Nucleus accumbens (tissue), 56 donors: ENCODE measurements at places on chromosomes 6 and 20.
A peak's percentile ranks its signal among the peaks of the same experiment; 100 is the strongest.

GRCh38 chr6:123895346-123895745 lies 91.7 kb downstream of the NKAIN2 start:
- DNase-seq: no peak

- no peak for DNase-seq
Measured at GRCh38 chr20:37423545-37423944, 77.6 kb downstream of the SRC start.

GRCh38 chr6:148440016-148440415 lies 97.4 kb downstream of the SASH1 start:
- no peak for DNase-seq

DNA sequence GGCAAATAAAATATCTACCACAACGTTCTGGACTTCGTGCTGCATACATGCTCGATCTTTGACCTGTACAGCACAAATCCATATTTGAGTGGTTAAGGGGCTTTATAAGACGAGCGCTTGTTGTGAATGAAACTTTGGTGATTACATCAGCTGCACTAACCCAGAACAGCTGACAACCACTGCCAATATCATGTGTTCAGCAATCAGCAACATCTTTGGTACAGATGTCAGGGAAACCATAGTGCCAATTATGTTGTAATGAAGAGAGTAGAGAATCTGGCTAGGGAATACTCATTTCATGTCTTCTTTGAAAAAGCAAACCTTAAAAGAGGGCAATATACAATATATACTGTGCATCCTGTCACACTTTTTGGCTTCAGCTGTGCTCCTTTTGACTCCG lies 188.6 kb upstream of the NT5E start:
- no peak for DNase-seq

DNA sequence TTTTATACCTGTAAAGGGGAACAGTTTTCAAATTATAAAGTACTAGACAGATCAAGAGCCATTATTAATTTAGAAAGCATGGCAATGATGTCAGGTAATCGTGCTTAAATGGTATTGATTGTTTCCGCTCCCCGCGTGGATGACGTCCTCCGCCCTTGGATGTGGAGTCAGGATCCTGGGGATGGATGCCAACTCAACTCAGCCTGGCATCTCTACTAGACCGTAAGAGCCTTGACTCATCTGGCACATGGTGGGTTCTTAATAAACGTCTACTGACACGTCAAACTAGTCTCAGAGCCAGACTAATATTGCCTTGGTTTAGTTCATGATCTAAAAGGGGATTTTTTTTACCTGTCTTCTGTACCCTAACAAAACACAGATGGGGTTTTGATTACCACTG lies 80.2 kb downstream of the LRFN2 start:
- no peak for DNase-seq

DNA sequence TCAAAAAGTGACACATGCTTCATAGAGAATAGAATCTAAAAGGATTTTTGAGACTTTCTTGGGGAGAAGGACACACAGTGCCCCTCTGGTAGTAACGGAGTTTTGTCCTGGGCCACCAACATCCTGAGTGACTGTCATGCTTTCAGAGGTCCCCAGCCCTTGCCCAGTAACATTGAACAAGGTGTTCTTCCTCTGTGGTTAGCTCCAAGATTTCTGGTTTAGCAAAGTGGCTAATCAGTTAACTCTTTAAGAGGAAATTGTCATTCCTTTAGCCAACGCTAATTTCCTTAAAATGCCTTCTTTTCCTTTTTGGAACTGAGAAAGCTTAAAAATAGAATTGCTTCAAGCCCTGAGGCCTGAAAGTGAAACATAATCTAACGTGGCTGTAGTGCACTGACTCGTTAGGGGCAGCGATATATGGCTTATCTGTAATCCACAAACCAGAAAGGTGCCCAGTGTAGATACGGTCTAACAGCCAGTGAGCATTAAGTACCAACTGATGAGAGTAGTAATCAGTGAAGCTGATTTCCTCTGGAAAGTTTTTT lies 7.8 kb downstream of the E2F3 start:
- DNase-seq: no peak

- no peak for DNase-seq
Measured at GRCh38 chr6:12311106-12311505, 20.9 kb downstream of the EDN1 start.

DNA sequence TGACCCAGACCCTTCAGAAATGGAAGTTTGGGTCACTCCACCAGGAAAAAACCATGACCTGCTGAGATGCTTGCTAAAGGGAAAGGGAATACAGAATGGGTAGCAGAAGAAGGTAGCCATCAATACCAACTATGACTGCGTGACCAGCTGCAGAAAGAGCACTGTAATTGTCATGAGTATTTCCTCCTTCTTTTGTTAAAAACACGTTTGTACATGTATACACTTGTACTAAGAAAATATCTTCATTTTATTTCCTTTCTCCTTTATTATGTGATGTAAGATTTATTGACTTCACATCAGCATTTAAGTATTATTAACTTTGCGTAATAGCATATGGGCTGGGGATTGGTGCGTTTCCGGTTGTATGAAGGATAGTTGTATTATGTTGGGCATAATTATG lies 12.6 kb upstream of the MUC21 start:
- no peak for DNase-seq

GRCh38 chr6:144093236-144093635 lies 2.1 kb downstream of the SF3B5 start:
- DNase-seq: no peak

GRCh38 chr6:45813943-45814342 lies 201.7 kb downstream of the CLIC5 start:
- DNase-seq: no peak

- no peak for DNase-seq
Measured at GRCh38 chr6:89084954-89085353, 4.4 kb downstream of the PNRC1 start.

DNA sequence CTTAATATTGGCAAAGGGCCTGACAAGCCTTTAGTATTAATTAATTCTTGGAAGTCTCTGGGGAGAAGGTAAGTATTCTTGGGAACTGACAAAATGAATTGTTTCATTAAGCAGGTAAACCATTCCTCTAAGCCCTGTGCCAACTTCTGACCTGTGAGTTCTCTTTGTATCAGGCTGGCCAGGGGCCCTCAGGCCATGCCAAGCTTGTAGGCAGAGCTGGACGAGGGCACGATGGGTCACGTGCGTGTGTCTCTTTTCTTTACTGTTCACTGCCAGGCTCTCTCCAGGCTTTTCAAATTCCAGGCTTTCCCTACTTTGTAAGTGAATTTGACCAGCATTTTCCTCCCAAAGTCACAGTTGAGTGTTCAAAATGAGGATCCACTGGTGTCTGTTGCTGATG lies 112.4 kb downstream of the NRN1 start:
- DNase-seq: no peak

DNA sequence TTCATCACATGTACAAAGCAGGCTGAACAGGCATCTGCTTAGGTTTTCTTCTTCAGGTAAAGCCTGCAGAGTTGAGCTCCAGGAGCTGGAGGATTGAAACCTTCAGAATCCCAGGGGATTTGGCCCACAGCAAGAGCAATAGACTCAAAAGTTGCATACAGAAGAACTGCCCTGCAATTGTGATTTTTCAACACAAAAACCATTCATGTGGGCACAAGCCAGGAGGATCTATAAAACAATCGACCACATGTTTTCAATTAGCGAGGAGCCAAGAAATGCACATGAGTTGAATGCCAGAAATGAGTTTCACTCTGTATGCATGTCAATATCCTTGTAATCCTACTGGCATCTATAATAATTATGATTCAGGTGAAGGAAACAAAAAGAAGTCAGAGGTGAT lies 576.4 kb downstream of the HDGFL1 start:
- no peak for DNase-seq

DNA sequence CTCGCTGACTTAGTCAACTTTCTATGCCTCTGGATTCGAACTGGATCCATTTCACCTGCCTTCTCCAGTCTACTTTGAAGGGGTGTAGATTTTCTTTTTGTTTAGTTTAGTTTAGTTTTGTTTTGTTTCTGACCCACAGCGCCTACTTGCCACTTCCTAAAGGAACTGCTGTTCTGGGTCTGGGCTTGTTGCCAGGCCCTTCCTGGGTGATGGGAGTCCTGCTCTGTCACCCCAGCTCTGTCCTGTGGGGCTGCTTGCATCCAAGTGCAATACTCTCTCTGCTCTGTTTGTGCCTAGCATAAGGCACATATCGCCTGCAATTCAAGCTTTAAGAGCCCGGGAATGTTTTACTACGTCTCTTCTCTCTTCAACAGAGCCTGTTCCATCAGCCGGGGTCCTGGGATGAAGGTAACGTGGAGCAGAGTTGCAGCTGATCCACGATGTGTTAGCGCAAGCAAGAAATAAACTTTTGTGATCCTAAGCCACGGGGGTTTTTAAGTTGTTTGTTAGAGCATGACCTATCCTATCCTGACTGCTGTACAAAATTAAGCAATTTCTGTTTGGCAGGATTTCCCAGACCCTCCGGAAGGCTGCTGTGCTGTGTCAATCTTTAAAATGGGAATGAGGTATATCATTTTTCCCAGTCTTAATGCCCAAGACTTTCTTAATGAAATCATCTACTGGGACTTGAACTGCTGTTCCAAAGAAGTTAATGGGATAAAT lies 30.9 kb upstream of the TAGAP start:
- no peak for DNase-seq

- no peak for DNase-seq
Measured at GRCh38 chr20:48038713-48039112, 253.4 kb upstream of the SULF2 start.

GRCh38 chr6:37283671-37284151 lies 25.8 kb upstream of the TMEM217 start:
- peak; percentile 59 for DNase-seq

DNA sequence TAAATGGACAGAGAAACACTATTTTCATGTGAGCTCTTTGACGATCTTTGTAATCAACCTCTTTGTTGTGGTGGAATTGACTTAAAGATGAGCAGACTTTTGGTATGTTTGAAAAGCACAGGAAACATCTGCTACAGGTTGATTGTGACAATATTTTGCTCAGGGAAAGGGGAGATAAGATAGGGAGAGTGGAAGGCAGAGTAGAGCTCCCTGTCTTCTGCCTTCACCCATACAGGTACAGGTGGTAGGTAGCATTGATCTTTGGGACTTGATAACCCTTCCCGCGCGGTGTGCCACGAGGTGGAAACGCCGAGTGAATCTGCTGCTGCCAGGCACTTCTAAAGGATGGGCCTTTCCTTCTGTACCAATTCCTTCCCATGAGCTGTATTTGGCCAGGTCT lies 183.6 kb downstream of the UTRN start:
- no peak for DNase-seq

- no peak for DNase-seq
Measured at GRCh38 chr6:15340775-15341174, 94.9 kb downstream of the JARID2 start.

GRCh38 chr6:107491760-107492660 lies 2.1 kb downstream of the SOBP start:
- peak; percentile 2 for DNase-seq
